Right ventricle myocardium superior (tissue), 1 donor: ENCODE measurements at places on chromosomes 11 and 22. TPM values are rescaled to one million over a fixed set of nuclear protein-coding genes. Genes with fewer than 3 reads are reported as not detected.

Gene MS4A3
- total RNA-seq: not detected

Gene ANKK1
- total RNA-seq: not detected

Gene SLC22A12
- total RNA-seq: not detected

Gene NRGN
- total RNA-seq: 3.6 TPM

Gene TLCD5
- 7.3 TPM for total RNA-seq

Gene GNB1L
- 2.5 TPM for total RNA-seq

Gene TRIM3
- total RNA-seq: 11.4 TPM

Gene OR5B21
- total RNA-seq: not detected

Gene APLNR
- 15.4 TPM for total RNA-seq

Gene SERPIND1
- 0.08 TPM for total RNA-seq

Gene SH3BP1
- total RNA-seq: 1.9 TPM
